ENCODE measurements at places on chromosomes 1 and 21.

DNA sequence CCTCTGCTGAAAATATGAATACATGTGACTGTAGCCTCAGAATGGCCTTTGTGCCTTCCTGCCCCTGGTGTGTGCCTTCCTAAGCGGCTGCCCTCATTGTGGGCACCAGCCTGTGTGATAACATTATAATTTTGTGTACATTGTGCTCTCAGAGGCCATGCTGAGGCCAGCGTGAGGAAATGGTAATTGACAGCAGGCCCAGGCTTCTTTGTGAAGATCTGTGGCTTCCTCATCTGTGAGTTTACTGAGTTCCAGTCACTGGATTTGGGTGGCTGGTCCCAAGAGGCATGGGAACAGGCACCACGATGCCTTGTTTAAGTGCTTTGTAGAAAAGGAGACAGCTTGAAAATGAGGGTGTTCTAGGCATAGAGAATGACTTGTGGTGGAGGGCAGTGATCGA is 389.3 kb downstream of the OMA1 start:
- DNase-seq, result no peak

DNA sequence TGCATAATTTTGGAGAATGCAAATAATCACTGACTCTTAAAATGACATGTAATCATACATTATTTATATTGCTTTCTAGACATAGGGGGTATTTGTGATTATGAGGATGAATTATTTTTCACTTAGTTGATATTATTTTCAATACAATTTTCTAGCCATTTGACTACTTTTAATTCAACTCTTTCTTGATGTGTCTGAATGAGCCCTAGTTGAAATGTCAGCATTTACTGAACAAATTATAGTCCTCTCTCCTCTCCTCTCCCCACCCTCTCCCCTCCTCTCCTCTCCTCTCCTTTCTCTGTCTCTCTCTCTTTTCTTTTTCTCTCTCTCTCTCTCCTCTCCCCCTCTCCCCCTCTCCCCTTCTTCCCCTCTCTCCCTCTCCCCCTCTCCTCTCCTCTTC is 194.6 kb downstream of the GPR52 start:
- no peak for DNase-seq

GRCh38 chr1:62285984-62286785 is 33.0 kb downstream of the KANK4 start:
- no peak for DNase-seq

DNA sequence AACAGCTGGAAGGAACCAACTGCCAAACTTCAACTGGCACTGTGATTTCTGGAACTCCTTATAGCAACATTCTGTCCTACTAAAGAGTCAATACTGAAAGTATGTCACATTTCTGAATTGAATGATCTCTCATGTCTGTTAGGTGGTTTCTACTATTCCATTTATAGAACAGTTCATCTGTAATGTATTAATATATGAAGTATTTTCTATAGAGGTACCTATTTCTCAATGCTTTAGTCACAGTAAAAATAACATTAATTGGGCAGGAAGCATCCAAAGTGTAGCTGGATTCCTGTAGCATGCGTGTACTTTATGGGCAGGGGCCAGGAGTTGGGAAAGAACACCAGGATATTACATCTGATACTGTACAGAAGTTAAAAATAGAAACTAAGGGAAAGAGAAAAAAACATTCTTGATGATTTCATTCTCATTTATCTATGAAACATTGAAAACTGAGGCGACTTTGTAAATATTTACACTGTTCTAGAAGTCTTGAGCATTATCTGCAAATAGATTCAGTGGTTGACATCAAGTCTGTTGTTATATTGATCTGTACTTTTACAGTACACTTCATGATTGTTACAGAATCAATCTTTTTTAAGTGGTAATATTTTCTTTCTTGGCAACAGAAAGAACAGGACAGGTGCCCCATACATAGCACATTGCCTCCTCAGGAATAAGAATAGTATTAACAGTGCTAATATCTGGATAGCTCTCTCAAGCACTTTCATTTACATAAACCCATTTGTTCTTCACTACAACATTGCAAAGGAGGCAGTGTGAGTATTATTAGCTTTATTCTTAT is 6.2 kb upstream of the ZNF281 start:
- DNase-seq, result no peak

DNA sequence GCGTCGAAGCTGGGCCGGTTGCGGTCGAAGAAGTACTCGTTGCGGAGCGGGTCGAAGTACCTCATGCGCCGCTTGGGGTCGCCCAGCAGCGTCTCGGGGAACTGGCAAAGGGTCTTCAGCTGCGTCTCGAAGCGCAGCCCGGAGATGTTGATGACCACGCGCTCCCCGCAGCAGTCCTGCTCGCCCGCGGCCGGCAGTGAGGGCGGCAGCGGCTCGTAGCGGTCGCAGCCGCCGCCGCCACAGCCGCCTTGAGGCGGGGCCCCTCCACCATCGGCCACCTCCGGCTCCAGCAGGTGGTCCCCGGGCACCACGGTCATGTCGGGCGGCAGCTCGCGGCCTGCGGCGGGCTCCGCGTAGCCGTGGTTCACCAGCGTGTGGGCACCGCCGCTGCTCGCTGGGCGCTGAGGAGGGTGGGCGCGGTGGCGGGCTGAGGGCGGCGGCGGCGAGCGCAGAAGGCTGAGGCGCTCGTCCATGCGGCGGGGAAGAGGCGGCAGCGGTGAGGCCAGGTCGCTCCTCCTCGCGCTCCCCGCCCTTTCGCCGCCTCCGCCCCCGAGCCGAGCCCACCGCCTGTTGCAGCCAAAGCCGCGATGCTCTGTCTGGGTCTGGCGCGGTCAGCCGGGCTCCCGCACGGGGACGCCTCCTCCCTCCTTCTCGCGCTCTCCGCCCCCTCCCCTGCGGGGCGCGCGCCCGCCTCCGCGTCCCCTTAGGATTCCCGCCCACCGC is at the start of gene KCNA3:
Gene KCNA3 (minus strand): TSS at position 604 of the 723 bp plus-strand sequence. CDS start 131 bp downstream, at position 473.
- DNase-seq, result peak; percentile 60

- peak; percentile 43 for DNase-seq
Measured at GRCh38 chr1:203342192-203342940, 8.6 kb downstream of the FMOD start.

DNA sequence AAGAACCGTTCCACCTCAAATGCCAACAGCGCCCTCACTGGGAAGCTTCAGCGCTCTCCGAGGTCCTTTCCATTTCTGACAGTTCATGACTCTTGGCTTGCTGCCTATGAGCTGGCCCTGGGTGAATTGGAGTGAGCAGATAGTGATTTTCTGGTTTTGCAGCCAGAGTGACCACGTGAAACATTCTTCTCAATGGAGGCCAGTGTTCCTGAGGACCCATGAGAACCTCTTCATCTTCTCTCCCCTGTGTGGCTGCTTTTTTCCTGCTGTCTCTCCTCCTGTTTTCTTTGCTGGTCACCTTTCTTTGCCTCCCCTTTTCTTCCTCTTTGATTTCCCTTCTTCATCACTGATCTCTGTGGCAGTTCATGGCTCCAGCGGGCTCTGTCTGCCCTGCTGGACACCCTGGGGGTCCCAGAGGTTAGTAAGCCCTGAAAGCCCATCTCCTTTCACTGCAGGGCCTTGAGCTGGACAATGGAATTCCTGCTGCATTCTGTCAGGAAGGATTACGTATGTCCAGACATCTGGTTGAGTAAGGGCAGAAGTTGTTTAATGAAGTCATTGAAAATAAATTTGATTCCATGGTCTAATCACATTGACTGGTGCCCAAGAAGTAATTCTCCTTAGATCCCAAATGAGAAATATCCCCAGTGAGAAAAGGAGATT is 29.9 kb downstream of the VASH2 start:
- DNase-seq, result no peak

All from activated CD4-positive, alpha-beta T cell treated with anti-CD3 and anti-CD28 coated beads, Interleukin-2, amount 50 U/mL, for 4 hours (primary cell).